ENCODE measurements at places on chromosomes 2 and 18. TPM values are rescaled to one million over a fixed set of nuclear protein-coding genes. Genes with fewer than 3 reads are reported as not detected.

- DNase-seq: no peak
Measured at GRCh38 chr2:21043744-21044532, at the start of gene APOB. TSS of gene APOB (minus strand) at chr2:21044073. CDS start at chr2:21043945, 128 bp downstream.

DNA sequence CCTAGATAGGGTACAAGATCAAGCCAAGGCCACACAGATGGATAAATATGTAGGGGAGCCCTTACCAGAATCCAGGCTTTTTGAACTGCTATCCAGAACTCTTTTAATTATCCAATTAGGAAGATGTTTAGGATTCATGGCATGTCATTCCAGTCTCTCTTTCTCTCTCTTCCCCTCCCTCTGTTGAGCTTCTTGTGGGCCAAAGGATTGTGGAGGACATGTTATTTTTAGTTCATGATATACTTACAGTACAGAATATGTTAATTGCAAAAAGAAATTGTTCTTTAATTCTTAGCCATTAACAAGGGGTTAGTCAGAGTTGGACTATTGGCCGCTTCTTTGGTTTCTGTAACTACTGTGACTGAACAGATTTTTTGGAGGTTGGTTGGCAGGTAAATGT is 113.0 kb downstream of the SETBP1 start:
- no peak for DNase-seq

DNA sequence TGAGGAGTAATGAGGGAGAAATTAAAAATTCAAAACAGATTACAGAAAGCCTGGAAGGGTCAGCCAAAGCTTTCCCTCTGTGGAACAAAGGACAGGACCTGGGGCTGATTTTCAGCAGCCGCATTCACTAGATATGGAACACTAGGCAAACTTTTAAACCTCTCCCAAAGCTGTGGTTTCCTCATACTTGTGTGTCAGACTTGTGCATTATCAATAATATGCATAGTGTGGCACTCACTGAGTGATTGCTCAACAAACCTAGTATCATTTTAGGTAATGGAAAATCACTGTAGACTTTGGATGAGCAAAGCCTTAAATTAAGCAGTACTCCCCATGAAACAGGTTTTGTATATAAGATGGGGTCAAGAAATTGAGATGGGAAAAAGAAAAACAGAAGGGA is 26.3 kb upstream of the IKZF2 start:
- DNase-seq: no peak

Gene CAPN14
- 0.17 TPM for total RNA-seq

DNA sequence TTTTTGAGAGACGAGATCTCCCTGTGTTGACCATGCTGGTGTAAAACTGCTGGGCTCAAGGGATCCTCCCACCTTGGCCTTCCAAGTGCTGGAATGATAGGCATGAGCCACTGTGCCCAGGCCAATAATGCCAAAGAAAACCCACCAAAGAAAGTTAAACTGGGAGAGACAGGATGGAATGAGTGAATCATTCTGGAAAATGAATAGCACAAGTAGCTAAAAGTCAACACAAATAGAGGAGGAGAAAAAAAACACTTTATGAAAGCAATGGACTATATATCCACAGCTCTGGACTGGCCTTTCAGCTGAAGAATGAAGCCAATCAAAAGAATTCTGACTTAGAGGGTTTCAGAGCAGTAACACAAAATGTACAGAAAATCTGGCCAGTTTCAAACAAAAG is 23.9 kb downstream of the IAH1 start:
- DNase-seq: peak; percentile 66

GRCh38 chr2:30230497-30231211 is 680 bp upstream of the LBH start:
- peak; percentile 68 for DNase-seq

DNA sequence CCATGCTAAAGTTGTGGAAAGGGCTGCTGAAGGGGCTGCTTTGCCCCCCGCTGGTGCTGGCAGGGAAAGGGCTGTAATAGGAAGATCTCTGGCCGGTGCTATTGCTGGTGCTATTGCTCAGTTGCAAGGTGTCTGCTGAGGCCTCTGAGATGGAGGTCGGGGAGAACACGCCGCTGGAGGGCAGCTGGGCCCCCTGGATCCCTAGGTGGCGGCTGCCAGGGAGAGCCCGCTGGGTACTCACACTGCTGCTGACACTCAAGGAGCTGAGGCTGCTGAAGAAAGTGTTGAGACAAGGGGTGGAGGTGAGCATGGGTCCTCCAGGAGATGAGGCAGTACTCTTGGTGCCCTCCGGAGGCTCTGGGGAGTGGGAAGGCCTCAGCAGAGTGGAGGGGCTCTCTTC is 4.2 kb downstream of the FOXI3 start:
- DNase-seq: no peak

DNA sequence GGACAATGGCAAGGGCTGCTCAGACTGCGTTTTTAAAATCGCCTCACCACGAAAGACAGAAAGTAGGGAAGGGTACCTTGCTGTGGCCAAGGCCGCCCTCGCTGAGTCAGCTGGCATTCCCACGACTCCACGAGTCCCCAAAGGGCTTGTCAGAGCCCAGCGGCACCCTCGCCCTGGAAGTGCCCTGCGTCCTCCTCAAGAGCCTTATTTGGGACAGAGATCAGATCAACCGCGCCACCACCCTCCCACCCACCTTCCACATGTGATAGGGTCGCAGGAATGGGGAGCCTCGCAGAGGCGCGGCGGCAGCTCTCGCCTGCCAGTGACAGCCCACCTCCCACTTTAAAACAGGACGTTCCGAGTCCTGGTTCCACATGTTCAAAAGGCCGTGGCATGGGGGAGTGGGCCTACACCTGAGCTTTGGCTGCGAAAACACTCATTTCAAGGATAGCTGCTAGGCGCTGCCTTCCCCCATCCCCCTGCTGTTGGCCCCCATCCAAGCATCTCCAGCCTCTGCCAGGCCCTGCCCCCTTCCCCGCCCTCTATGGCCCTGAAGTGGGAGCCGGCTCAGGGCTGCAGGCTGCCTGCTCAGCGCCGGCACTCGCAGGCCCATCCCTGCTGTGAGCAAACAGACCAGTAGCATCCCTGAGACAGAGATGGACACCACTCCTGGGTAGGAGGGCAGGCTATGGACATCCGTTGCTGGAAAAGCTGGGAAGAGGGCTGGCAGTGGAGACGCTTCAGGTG is 38.1 kb upstream of the ARHGEF4 start:
- DNase-seq: peak; percentile 13

GRCh38 chr2:217599906-217600305 is 402.9 kb downstream of the TNS1 start:
- DNase-seq: peak; percentile 24

All from fibroblast of lung (primary cell).